Thymus (tissue), 14 donors: ENCODE measurements at places on chromosomes 3 and 15. TPM values are rescaled to one million over a fixed set of nuclear protein-coding genes. Genes with fewer than 3 reads are reported as not detected.

GRCh38 chr3:172258624-172259023, 189.6 kb downstream of the GHSR start:
- DNase-seq, result no peak

DNA sequence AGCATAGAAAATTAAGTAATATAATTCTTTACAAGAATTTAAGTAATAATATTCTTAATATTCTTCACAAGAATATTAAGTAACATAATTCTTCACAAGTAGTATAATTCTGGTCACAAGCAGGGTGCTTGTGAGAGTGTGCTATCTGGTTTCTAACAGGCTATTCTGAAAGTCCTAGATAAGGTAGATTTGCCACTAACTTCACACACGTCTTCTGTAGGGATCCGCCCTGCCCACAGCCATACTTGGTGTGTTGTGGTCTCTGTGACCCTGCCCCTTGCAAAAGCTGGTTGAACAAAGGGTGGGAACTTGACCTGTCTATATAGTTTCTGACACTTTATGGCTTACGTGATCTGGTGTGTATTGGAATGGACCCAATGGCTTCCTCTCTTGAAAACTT, 253.4 kb upstream of the MDFIC2 start:
- DNase-seq, result no peak

DNA sequence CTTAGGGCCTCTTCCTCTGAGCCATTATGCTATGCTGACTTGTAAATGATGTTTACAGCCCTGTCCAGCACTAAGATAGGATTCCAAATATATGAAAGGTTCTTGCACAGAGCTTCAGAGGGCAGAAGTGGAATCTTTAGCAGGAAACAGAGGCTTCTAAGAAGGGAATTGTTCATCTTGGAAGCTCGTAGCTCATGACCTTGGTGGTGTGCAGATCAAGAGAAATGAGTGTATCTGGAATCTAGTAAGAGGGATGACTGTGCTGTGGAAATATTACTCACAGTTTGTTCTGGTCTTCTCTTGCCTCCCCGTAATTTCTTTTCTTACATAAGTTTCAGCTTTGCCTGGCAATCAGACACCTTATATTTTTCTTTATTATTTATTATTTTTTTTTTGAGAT, 175.8 kb downstream of the SPATA16 start:
- DNase-seq, result no peak

GRCh38 chr15:98843844-98844243, 163.7 kb downstream of the PGPEP1L start:
- DNase-seq, result no peak

- no peak for DNase-seq
Observed at GRCh38 chr3:28853830-28854229, 427.0 kb upstream of the RBMS3 start.

GRCh38 chr3:46272028-46272451, 29.8 kb downstream of the CCR3 start:
- DNase-seq, result no peak

DNA sequence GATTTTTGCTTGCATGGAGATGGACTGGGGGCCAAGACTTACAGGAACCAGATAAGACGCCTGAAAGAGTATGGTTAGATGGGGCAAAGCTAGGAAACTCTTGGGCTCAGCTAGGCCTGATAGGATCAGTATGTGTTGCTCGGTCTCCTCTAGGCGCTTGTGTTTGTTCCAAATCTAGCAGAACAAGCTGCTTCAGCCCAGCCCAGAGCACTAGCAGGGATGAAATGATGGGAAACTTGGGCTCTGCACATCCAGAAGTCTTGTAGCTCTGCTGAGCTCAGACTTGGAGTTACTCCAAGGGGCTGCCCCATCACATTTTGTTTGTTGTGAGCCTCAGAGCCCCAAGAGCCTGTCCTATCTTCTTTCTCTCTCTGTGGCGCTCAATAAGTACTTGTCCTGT, 34.7 kb downstream of the FOXL2 start:
- DNase-seq, result no peak

DNA sequence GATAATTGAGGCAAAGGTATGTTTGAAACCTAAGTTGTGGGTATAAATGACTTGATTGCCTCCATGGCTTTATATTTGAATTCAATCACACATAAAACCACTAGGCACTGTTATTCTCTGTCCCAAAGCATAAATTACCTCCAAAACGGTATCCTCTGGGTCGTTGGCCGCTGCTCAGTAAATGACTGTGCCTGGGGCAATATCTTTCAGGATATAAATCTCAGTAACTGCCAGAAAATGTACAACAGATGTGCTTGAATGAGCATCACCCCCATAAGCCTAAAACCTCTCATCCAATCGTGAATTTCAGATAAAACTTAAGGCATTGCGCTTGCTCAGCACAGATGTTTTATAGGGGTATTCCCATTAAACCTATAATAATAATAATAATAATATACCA, 19.0 kb upstream of the C3orf49 start:
- DNase-seq, result no peak

DNA sequence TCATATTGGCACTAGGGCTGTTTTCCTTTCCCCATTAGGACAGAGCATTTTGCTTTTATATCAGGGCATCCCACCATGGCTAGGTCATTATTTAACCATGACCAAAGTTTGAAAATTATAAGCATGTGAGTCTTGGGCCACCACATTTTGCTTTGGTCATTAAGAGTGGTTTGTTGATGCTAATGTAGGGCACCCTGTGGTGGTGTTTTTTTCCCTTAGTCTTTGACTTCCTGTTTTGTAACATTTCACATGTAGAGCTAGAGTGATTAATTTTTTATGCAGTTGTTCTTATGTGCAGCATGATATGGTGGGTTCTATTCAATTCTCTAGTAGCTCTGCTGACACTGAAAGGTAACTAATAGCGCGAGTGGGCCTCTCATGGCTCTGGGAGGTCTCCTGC, 249.6 kb upstream of the ROBO1 start:
- DNase-seq, result no peak

DNA sequence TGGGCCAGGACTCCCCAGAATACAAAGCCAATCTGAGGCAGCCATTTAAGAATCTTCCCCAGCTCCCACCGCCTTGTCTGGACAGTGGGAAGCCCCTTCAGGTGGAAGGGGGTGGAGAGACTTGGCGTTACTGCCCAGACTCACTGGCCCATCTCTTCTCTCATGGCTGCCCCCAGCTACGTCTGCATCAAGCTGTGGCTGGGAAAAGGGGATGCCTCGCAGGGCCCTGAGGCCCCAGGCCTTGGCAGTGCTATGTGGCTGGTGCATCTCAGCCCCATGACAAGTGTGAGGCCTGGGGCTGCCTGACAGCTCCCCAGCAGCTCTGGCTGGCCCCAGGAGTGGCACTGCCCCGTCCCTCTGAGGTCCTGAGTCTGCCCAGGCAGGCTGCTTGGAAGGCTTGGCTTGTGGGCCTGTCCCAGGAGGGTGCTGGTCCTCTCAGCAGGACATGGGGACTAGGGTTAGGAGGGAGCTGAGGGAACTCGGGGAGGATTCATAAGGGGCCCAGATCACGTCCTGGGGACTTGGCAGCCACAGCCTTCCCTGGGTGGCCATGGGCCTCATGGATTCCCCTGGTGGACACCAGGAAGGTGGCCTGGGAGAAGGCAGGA, 20.2 kb upstream of the SLC41A3 start:
- no peak for DNase-seq

The BSN gene
- 0.09 TPM for polyA plus RNA-seq

GRCh38 chr3:182567700-182568099, 225.6 kb upstream of the ATP11B start:
- no peak for DNase-seq

- no peak for DNase-seq
Observed at GRCh38 chr15:27089676-27090075, 118.7 kb downstream of the GABRG3 start.

The FSTL1 gene
- 27.1 TPM for polyA plus RNA-seq

The HTR3C gene
- 0.11 TPM for polyA plus RNA-seq

The FBXL22 gene
- polyA plus RNA-seq, result 0.68 TPM
